ENCODE measurements at places on chromosomes 7 and 10. TPM values are rescaled to one million over a fixed set of nuclear protein-coding genes. Genes with fewer than 3 reads are reported as not detected.

Gene OR2A42
- under 0.01 TPM for total RNA-seq

Gene GPR26
- total RNA-seq, result 2.8 TPM

Gene GPR85
- 156 TPM for total RNA-seq

Gene TMEM236
- total RNA-seq, result not detected

Gene NRCAM
- 170 TPM for total RNA-seq

Gene TMEM130
- 6.3 TPM for total RNA-seq

Gene CDNF
- not detected for total RNA-seq

Gene CCL26
- not detected for total RNA-seq

Gene C7orf33
- not detected for total RNA-seq

Gene COMMD3
- 52.3 TPM for total RNA-seq

Gene IGF2BP3
- 61.0 TPM for total RNA-seq

Gene PPP1R17
- total RNA-seq, result 5.0 TPM

Gene FMC1
- total RNA-seq, result 7.2 TPM

Gene FAM241B
- 8.1 TPM for total RNA-seq

Gene SLC16A12
- 2.2 TPM for total RNA-seq

Gene C10orf143
- total RNA-seq, result 1.3 TPM

Gene TUBAL3
- total RNA-seq, result not detected

Gene POU6F2
- total RNA-seq, result 7.5 TPM

Gene MEOX2
- not detected for total RNA-seq

Gene SYT15B
- total RNA-seq, result under 0.01 TPM

Gene LRIT1
- not detected for total RNA-seq

Gene HOGA1
- 0.31 TPM for total RNA-seq

Gene GATA3
- total RNA-seq, result not detected

Gene PAPOLB
- total RNA-seq, result 3.8 TPM

Gene SGCE
- 125 TPM for total RNA-seq

Gene IQUB
- 3.8 TPM for total RNA-seq

Gene BTBD16
- total RNA-seq, result not detected

Gene UPK3BL2
- total RNA-seq, result 10.3 TPM

Gene ARHGAP22
- total RNA-seq, result 5.0 TPM

Gene ITPRID1
- total RNA-seq, result 5.3 TPM

Gene SPDYE16
- not detected for total RNA-seq

Gene CABCOCO1
- 1.6 TPM for total RNA-seq

Gene ZNF117
- 103 TPM for total RNA-seq

Gene TBX20
- total RNA-seq, result not detected

Gene OTUD1
- total RNA-seq, result 13.8 TPM

Gene ELOVL3
- total RNA-seq, result not detected

Gene ATG9B
- total RNA-seq, result 2.8 TPM

Gene SH2D4B
- total RNA-seq, result 1.6 TPM

Gene STAG3
- total RNA-seq, result 1.3 TPM

Gene TEX36
- not detected for total RNA-seq

Gene GNB2
- 74.5 TPM for total RNA-seq

Gene GHRHR
- not detected for total RNA-seq

Gene LAMB1
- total RNA-seq, result 55.7 TPM

Gene CFTR
- total RNA-seq, result 0.94 TPM

Gene CYP3A4
- not detected for total RNA-seq

Gene CDHR3
- total RNA-seq, result 28.8 TPM

Gene H2AZ2
- 208 TPM for total RNA-seq

Gene TSPAN14
- 39.4 TPM for total RNA-seq

Gene NAT16
- 3.4 TPM for total RNA-seq

Gene PHYHIPL
- 30.4 TPM for total RNA-seq

Gene SAMD9L
- total RNA-seq, result 2.8 TPM

Gene SLC26A5
- 0.31 TPM for total RNA-seq

Gene MNX1
- total RNA-seq, result not detected

Gene SPRN
- total RNA-seq, result 13.1 TPM

Data from parietal lobe (tissue), 2 donors.